ENCODE measurements at places on chromosomes 2 and 18.

GRCh38 chr2:197113275-197113711, 186.8 kb upstream of the PGAP1 start:
- DNase-seq, result peak; percentile 52

DNA sequence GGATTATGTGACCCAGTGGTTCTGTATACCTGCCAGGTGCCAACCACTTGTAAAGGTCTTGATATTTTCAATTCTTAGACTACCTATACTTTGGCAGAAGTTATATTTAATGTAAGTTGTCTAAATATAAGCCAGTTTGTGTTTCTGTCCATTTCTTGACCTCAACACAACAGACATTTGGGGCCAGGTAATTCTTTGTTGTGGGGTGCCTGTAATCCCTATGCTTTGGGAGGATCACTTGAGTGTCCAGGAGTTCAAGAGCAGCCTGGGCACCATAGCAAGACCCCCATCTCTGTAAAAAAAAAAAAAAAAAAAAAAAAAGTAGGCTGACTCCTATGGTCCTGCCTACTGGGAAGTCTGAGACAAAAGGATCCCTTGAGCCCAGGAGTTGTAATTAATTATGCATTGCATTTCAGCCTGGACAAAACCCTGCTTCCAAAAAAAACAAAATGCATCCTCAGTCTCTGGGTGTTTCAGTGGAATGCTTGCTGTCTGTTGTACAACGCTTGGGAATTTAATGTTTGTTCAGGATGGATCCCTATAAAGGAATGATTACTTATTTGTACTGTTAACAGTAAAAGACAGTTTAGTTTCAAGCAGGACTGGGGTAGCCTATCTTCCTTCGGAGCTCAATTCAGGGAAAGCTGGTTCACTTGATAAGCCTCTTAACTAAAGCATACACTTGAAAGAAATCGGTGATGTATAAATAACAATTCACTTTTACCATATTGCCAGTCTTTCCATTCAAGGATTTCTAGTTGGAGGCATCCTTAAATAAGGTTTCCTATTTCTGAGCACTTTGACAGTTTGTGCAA, 3.4 kb downstream of the RPS27A start:
- no peak for DNase-seq

- DNase-seq, result peak; percentile 79
Observed at GRCh38 chr2:178327516-178327915, 123.5 kb downstream of the PRKRA start.

DNA sequence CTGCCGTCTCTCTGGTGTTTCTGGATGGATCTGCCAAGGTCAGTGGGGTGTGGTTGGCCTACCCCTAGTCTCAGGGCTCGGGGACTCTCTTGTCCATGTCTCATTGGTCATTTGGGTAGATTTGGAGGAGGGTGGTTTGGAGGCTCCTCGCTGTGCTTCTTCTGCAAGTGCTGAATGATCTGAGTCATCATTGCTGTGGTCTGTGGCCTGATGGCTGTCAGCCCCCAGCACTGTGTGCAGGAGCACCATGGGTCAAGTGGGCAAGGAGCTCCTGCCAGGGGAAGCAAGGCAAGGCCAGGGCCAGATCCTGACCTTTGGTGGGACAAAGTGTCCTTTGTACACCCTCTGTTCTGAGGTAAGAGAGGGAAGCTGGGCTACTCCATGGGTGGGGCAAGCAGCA, 221.8 kb downstream of the FHOD3 start:
- DNase-seq, result no peak

GRCh38 chr2:191565647-191566198, 112.2 kb upstream of the NABP1 start:
- no peak for DNase-seq

- DNase-seq, result no peak
Observed at GRCh38 chr2:132581591-132581990, 88.4 kb downstream of the LYPD1 start.

DNA sequence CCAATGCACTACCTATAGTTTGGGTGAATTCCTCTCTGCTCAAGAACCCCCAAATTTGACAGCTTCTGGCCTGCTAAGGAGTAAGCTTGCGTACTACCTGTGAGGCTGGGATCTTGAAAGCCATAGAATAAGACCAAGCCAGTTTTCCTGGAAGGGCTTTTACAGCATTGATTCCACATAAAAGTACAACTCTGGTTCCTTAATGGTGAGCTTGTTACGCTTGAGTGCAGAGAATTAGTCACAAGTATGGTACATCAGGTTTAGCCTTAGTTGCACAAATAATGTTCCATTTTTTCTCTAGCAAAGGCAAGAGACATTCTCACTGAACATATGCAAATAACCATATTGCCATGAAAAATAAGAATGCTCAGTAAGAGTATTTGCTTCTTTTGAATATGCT, 39.1 kb upstream of the STK39 start:
- DNase-seq, result no peak

DNA sequence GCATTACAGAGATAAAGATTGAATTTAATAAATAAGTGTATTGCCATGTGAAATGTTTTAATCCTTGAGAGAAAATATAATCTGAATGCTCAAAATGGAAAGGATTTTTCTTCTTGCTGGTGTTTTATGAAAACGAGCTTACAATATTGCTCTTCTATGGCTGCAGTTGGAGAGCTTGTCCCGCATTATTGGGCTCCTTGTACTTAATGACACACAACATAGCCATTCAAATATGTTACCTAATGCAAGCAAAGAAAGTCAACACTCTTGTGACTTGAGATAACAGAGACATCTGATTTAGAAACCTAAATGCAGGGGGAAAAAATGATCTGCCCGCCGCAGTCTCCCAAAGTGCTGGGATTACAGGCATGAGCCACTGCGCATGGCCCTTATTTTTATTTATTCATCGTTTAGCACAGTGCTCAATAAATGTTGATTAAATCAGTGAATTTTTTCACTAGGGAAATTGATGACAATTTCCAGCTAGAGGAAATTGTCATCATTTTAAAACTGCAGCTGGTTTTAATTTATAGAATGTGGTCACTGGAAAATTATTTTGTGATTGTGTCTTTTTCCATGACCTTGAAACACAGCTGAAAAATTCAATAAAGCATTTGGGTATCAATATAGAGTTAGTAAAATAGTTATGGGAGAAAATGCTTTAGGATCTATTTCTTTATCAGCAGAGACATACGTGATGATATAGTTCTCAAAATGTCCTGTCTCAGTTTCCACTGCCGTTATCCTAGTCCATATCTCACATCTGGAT, 2.4 kb upstream of the PRKD3 start:
- DNase-seq, result no peak

Data from NCI-H1105 treated with DMSO at 0.1 percent for 48 hours (cell line).